Activated T-helper 1 cell treated with Interleukin-2 at 50 U/mL for 16 hours (primary cell): ENCODE measurements at places on chromosomes 16 and 17.

DNA sequence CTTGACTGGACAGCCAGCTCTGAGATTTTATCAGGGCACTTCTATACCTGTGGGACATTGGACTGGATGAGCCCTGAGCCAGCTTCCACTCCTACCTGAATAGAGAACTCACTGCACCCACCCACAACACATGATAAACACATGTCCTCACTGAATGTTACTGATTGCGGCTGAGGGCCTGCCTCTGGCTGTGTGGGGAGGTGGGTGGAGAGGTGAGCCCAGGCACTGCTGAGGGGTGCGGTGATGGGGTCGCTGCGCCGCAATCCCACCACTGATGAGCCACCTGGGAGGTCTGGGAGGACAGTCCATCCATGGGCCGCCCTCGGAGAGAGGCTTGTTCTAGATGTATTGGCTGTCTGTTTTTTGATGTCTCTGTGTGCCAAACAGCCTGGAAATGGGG lies 5.4 kb downstream of the TMEM92 start:
- DNase-seq = no peak

DNA sequence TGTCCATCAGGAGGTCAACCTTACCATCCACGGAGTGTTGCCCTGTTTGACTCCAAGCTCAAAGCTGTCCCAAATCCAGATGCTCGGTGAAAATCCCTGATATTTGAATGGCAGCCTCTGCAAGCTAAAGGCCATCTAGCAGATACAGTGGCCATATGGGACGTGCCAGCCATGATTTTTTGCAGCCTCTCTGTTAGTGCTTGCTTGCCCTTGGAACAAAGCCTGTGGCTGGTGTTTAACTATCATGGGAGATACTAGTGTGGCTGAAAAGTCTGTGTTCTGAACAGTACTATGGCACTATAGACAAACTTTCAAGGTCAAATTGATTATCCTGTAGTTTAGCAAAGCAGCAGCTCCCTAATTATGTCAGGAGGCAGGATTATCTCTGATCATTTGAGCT lies 214.3 kb downstream of the CDH13 start:
- DNase-seq = no peak

- no peak for DNase-seq
These were observed 17.4 kb upstream of the BRD7 start for GRCh38 chr16:50386139-50386538.

DNA sequence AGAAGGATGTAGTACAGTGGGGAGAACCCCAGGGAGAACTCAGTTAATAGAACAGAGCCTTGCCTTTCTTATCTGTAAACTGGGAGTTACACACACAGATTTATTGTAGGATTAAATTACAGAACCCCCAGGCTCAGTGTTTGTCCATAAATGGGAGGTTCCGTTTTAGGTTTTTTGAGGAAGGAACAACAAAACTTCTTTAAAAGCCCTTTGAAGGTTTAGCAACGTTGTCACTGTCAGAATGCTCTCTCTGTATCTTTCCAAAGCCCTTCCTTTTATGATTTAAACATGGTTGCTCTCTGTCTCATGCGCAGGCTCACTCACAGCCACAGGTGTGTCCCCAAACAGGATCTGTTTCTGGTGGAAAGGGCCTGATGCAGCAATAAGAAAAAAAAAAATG lies 9.4 kb upstream of the GNA13 start:
- no peak for DNase-seq

GRCh38 chr17:40605306-40605705 lies 40.0 kb upstream of the CCR7 start:
- DNase-seq = peak; percentile 60

DNA sequence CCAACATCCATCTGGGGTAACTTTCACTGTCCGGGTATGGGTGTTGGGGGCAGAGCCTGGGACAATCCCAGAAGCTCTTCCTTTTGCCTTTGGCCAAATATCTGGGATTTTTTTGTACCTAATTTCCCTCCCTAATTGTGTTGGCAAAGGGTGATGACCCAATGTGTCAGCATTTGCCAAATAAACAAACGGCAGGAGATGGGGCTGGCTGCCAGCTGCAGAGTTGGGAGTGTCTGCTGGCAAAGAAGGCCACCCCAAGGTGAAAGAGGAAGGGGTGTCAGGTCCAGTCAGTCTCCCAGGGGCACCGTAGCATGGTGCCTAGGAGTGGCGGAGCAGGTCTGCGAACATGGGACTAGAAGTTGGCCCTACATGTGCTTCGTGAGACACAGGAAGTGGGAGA lies 73.0 kb downstream of the SLC6A2 start:
- no peak for DNase-seq

DNA sequence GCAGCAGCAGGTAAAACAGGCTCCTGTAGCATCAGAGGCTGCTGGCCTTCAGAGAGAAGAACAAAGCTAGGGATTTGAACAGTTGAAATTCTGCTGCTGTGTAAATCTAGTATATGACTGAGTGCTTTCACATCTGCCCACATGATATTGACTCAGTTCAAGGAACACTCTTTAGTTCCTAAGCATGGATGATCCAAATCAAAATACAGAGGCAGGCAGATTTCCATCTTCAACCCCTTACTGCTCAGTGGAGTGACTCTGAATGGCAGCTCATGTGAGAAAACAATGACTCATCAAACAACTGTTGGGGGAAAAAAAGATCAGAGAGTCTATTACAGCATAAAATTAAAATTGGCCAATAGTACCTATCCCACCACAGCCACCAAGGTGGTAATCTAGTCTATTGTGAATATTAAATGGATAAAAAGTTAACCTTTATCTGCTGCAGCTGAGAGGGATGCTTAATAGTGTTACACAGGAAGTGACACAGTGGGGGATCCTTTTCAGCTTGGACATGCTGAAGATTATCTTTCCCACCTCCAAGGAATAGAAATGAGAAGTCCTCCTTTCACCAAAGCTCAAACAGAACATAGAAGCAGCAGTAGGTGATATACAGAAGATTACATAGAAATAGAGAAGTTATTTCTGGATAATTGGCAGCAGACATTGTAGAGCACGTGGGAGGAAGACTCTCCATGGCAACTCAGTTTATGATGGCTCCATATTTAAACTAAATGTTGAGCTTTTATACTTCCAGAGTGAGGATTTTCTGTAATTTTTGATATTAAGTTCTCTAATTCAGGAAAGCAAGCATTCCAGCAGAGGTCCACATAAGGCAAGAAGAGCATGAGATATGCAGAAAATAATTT lies 239.7 kb upstream of the ERCC4 start:
- no peak for DNase-seq

GRCh38 chr16:9238346-9238745 lies 146.9 kb downstream of the HAPSTR1 start:
- DNase-seq = no peak

- no peak for DNase-seq
These were observed 1.7 kb downstream of the TBKBP1 start for GRCh38 chr17:47695429-47696376.

- no peak for DNase-seq
These were observed 19.3 kb upstream of the FLCN start for GRCh38 chr17:17256316-17256715.

- no peak for DNase-seq
These were observed 299.0 kb downstream of the CEP112 start for GRCh38 chr17:65892912-65893377.

DNA sequence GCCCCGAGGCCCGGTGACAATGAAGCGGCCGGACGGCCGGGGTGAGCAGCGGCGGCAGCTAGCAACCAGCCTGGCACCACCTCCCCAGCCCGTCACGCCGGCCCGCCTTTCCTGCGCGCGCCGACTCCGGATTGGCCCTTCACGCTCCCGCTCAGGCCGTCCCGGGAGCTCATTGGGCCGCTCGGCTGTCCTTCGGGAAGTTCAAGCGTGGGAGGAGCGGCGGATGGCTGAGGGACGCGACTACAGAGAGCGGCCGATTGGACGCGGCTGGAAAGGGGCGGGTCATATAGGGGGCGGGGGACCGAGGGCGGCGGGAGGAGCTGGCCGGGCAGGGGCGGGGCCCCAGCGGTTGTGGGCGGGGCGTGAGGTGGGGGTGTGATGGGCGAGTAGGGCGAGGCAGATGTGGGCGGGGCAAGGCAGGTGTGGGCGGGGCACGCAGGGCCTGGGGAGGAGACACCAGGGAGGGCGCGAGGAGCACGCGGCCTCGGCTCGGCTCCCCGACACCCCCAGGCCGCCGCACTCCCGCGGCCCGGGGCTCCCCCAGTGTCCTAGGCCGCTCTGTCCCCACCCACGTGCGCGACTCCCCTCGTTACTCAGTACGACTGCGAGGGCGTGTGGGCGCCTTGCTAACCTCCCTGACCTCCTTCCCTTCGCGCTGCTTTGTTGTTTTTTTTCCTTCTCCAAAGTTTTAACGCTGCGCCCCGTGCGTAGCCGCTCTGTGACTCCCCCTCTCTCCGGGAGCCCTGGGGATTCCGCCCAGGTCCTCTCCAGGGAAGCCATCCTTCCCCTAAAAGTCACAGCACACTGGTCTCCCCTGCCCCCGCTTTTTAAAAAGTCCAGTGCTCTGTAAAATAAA lies at the start of gene CEP131:
TSS of gene CEP131 (minus strand) at position 60 of the 856 bp plus-strand sequence. CDS start 2,909 bp downstream, outside the sequence.
- DNase-seq = peak; percentile 99

DNA sequence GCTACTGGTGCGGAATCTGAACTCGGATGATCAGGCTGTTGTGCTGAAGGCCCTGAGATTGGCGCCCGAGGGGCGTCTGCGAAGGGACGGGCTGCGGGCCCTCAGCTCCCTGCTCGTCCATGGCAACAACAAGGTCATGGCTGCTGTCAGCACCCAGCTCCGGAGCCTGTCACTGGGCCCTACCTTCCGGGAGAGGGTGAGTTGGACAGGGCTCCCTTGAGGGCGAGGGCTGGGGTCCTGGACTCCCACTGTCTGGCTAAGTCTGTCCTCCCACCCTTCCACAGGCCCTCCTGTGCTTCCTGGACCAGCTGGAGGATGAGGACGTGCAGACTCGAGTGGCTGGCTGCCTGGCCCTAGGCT lies 16.7 kb upstream of the CTCF start:
- DNase-seq = no peak

GRCh38 chr16:77496934-77497333 lies 62.1 kb upstream of the ADAMTS18 start:
- no peak for DNase-seq

GRCh38 chr16:9177861-9178260 lies 86.4 kb downstream of the HAPSTR1 start:
- no peak for DNase-seq

DNA sequence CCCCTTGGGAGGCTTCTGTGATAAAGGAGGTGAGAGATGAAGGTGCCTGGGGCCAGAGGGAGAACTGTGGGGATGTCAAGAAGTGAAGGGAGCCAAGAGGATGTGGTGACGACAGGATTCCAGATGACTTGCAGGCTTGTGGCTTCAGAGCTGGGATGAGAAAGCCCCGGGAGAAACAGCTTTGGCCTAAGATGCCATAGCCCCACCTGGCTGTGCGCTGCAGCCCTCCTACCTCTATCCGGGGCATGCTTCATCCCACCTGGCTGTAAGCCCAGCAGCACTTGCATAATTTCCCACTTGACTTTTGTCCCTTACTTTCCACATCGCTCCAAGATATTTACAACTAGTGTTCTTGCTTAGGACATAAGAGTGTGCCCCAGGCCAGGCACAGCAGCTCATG lies 29.3 kb downstream of the GINS3 start:
- no peak for DNase-seq

GRCh38 chr16:12449374-12449773 lies 354.3 kb downstream of the CPPED1 start:
- DNase-seq = no peak

DNA sequence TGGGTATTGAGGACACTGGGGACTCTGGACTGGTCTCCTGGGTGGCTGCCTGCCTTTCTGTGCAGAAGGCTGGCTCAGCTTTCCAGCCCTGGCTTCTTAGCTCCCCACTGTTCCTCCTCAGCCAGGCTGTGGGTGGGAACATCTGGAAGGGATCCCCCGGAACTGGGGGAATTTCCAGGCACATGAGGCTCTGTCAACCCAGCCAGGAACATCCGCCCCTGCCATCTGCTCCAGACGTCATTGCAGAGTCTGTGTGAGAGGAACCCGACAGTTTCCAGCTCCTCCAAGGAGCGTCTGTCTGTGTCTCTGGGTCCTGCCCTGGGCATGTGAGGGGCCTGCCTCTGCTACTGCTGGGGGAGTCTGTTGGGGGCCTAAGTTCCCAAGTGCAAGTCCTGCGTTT lies 36.2 kb upstream of the CRHR1 start:
- DNase-seq = no peak

GRCh38 chr16:51143196-51143977 lies 7.7 kb downstream of the SALL1 start:
- no peak for DNase-seq

DNA sequence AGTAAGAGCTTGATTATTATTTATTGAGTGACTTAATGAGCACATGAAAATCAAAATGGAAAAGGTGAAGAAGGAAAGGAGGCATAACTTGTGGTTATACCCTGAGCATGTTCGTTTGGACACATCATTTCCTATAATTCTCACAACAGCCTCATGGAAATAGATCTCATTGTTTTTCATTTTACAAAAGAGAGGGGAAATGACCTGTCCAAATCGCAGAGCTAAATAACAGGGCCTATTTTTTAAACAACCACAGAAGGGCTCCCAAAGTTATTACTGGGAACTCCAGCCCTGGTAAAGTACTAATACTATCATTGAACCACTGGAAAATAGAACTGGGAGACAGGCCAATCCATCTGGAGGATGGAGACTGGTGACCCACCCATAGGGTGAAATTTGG lies 317.7 kb upstream of the C16orf82 start:
- DNase-seq = no peak

DNA sequence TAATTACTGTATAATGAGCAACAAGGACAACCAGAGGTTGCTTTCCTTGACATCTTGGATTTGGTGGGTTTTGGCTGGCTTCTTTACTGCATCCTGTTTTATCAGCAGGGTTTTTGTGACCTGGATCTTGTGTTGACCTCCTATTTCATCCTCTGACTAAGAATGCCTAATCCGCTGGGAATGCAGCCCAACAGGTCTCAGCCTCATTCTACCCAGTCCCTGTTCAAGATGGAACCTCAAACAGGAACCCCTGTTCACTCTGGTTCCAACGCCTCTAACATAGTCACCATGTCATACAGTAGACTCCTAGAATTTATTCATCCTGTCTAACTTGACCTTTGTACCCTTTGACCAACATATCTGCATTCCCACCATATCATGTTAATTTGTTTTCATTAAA lies 183.8 kb upstream of the SOX9 start:
- no peak for DNase-seq

DNA sequence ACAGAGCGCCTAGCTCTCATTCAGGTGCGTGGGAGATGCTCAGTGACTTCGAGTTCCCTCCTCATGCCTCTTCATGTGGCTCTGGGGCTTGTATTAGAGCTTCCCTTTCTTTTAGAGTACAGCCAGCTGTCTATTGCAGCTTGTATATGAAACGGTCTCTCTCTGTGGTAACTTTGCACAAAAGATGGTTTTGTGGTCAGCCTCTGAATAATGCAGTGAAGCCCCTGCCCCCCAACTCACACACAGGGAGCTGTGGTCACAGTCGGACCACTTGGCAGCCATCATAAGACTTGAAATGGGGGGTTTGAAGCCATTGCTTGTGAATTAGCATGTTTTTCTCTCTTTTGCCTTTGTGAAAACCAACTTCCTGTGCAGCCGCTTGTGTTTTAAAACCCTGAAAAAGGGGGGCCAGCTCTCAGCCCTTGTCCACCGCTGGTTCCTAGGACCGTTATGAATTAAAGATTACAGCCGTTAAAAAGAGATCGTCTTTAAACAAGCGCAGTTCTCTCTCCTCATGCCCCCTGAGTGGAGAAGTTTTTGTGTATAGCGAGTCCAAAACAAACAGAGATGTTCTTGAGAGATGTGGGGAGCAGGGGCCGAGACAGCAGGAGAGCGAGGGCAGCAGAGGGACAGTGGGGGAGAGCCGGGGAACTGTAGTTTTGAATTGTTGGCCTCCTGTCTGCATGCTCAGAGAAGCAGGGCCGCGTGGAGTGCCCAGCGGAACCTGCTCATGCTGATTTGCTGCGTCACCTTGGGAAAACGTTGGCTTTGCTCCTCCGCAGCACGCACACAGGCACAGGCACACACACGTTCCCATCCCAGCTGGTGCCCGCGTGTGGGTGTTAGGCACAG lies 199.0 kb downstream of the MSI2 start:
- no peak for DNase-seq
